Dermis microvascular lymphatic vessel endothelial cell (primary cell): ENCODE measurements at places on chromosomes 13 and 19. TPM values are rescaled to one million over a fixed set of nuclear protein-coding genes. Genes with fewer than 3 reads are reported as not detected.

DNA sequence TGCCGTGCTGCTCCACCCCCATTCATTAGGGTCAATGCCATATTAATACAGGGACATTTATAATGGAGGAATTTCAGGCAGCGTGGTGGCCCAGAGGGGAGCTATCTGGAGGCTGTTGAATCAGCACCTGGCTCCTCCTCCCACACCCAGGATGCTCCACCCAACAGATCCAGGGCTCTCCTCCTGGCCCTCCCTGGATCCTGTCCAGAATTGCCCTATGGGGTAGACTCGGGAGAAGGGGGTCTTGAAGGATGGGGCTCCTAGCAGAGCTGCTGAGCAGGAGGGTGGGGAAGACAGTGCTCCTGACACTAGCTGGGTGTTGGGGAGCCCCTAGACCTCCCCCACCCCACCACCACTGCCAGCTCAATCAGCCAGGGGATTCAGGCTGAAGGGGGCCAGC is 5.2 kb upstream of the OR10H5 start:
- no peak for DNase-seq

DNA sequence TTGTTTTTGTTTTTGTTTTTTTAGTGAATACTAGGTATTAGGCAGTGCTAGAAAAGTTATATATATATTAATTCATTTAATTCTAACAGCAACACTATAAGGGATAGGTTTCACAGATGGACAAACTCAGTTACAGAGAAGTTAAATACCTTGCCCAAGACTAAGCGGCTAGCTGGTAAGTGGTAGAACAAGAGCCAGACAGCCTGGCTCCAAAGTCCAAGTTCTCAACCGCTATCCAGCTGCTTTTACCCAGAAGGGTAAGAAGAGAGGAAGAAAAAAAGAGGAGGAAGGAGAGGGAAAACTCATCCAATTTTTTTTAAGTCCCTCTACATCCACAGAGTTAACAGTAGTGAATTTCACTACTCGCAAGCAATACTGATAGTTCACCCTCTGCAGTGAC is 217.0 kb downstream of the SPRY2 start:
- DNase-seq = no peak

The PSG2 gene
- total RNA-seq = not detected in 2 replicates

- DNase-seq = no peak
Measured at GRCh38 chr13:112785483-112785856, 95.6 kb downstream of the ATP11A start.

The PSPN gene
- total RNA-seq = 0.64 and 1.0 TPM in 2 replicates

DNA sequence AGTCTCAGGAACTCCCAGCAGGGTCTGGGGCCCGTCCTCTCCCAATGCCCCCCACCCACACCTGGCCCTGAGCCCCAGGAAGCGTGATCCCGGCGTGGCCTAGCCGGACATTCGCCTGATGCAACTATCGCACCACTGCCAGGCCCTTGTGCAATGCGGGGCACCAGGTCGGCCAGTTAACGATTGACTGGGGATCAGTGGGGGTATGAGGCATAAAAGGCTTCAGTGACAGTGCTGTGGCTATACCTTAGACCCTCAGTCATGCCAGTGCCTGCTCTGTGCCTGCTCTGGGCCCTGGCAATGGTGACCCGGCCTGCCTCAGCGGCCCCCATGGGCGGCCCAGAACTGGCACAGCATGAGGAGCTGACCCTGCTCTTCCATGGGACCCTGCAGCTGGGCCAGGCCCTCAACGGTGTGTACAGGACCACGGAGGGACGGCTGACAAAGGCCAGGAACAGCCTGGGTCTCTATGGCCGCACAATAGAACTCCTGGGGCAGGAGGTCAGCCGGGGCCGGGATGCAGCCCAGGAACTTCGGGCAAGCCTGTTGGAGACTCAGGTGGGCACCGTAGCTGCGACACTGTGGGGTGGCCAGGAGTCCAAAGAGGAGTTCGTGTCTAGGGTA is at the start of gene ANGPTL8:
TSS of gene ANGPTL8 (plus strand) at position 243 of the 624 bp plus-strand sequence. CDS start at position 262, 19 bp downstream.
- DNase-seq = no peak

The LRRC25 gene
- total RNA-seq = not detected in 2 replicates

The METTL21C gene
- total RNA-seq = not detected in 2 replicates

The ERICH4 gene
- not detected in 2 replicates for total RNA-seq

- DNase-seq = no peak
Measured at GRCh38 chr19:1746401-1747284, 6.7 kb upstream of the ONECUT3 start.

The ZNF844 gene
- total RNA-seq = 2.2 and 3.0 TPM in 2 replicates

- no peak for DNase-seq
Measured at GRCh38 chr13:49134305-49134704, 85.8 kb upstream of the MLNR start.

DNA sequence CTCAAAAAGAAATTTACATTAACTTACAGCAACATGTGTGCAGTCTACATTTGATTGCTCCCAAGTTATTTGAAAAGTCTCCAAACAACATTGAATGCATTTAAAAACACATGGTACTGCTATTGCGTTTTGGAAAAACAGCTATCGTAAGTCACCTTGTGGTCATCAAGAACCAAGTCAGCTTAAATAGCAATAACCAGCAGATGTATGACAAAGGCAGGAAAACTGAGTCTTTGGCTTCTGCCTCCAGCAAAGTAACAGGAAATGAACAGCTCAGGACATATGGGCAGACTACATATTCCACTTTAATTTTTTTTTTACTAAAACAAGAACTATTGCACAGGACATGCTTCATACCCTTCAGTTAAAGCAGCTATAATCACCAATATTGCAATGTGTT is 580.6 kb upstream of the SPRY2 start:
- DNase-seq = peak; percentile 87

The OR4F17 gene
- not detected in 2 replicates for total RNA-seq

The FPR2 gene
- not detected in 2 replicates for total RNA-seq
